ENCODE measurements at places on chromosomes 4 and X.

DNA sequence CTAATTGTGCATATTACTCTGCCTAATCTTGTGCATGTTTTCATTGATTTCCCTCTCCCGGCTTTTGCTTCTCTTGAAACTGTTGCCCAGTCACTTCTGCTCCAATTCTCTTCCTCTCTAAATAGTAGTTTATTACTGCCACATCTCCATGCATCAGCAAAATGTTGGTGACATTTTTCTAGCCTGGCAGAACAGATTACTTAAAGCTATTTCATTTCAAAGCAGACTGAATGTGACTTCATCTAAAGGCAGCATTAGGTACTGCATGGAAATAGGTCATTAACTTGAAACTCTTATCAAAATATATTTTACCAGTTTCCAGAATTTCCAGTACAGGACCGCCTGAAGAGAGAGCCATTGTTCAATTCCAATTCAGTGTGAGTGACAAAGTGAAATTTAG, 52.4 kb downstream of the HPGDS start:
- no peak for DNase-seq

- no peak for DNase-seq
Measured at GRCh38 chr4:64248186-64248585, 161.1 kb downstream of the TECRL start.

DNA sequence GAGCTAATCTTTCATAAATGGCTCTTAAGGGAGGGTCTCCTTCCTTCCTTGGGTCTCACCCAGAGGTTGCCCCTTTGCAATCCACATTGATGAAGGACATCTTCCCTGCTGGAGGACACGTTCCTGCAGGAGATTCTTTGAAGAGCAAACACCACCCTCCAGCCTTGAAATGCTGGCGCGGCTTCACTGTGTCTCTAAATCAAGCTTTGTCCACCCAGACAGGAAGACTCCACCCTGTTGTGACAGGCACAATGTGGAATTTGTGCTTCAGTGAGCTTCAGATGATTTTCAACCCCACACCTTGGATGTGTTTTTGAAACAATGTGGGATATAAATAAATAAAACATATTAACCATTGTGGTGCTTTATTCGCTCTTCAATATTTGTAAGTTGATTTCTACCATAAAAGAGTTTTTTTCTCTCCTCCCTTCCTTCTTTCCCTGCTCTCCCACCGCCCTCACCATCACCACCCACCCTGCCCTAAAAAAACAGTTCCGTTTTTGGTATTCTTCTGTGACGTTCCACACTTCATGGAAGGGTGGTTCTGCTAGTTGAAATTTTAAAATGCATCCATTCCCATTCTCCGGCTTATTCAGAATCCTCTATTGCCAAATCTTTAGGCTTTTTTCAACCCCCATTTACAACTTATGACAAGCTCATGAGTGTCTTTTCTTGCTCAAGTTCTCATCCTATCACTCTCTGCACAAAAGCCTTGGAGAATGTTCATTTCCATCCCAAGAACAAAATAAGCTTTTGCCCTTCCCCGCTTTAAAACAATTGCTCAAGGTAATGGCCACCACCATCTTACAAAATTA, 264.3 kb downstream of the RAPGEF2 start:
- no peak for DNase-seq

DNA sequence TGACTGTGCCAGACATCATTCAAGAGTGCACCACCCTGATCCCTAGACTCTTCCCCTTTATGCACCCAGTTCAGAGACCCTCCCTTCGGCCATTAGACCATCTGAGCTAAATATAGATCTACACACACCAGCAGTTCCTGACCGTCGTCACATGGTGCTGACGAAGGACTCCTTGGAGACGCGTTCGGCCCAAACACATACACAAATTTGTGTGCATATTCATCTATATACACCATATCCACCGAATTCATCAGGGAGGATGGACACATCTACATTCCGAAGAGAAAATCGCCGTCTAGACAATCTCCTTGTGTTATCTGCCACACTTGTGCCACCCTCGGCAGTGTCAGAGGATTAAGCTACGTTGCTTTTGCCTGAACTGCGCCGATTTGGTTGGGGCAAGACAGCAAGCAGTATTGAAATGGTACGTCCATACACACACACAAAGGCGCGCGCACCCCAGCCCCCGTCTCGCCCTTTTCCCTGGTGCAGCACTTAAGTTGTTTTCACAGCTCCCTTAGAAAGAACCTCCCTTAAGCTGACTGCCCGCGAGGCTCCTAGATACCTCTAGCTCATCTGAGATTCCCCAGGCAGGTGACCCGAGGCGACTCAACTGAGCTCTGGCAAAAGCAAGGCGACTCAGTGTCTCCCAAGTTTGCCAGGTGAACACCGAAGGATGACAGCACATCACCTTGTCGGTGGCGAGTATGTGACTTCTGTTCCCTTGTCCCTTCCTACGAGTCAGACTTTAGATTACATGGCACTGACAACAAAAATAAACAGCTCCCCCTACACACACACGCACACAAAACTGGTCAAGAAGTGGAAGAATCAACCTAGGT, 1.0 kb downstream of the RASGEF1B start:
- no peak for DNase-seq

Data from KBM-7 (cell line).